ENCODE measurements at places on chromosomes 3 and 15.
A peak's percentile ranks its signal among the peaks of the same experiment; 100 is the strongest.

DNA sequence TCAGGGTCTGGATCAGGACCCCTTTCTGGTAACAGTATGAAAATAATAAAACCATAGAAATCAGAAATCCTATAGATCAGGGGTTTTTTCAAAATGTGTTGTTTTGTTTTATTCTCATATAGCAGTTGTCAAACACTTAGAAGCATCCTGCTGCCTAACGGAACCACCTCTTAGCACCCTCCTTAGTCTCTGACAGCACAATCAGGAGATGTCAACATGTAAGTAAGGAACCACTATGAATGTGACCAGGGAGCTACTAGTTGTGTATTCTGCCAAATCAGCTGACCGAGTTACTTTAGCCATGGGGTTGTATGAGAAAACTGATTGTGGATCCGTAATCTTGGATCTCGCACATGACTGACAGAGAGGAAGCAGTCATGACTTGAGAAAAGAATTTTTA, 22.2 kb downstream of the CCDC39 start:
- DNase-seq = no peak

- DNase-seq = peak; percentile 28
Observed at GRCh38 chr3:54846119-54846518, 81.7 kb downstream of the LRTM1 start.

- no peak for DNase-seq
Observed at GRCh38 chr3:72299823-72300222, 514.9 kb upstream of the PROK2 start.

- DNase-seq = no peak
Observed at GRCh38 chr3:30259730-30260129, 346.7 kb upstream of the TGFBR2 start.

- no peak for DNase-seq
Observed at GRCh38 chr3:136664771-136665170, 87.4 kb downstream of the STAG1 start.

DNA sequence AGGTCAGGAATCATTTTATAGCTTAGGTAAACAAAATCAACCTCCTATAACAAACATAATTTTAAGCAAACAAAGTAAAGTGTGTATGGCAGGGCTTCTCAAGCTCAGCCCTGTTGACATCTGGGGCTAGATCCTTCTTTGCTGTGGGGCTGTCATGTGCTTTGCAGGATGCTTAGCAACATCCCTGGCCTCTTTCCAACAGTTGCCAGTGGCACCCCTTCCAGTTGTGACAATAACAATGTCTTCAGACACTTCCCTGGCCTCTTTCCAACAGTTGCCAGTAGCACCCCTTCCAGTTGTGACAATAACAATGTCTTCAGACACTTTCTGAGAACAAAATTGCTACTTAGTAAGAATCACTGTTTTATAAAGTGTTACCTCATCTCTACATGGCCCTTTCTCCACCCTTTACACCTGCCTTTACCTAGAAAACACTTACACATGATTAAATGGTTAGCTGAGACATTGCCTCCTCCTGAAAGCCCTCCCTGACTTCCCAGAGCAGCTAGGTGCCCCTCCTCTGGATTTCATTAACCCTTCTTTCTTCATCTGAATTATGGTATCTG, 194.0 kb upstream of the LMCD1 start:
- no peak for DNase-seq

- no peak for DNase-seq
Observed at GRCh38 chr3:194483850-194484249, 3.0 kb downstream of the ATP13A3 start.

DNA sequence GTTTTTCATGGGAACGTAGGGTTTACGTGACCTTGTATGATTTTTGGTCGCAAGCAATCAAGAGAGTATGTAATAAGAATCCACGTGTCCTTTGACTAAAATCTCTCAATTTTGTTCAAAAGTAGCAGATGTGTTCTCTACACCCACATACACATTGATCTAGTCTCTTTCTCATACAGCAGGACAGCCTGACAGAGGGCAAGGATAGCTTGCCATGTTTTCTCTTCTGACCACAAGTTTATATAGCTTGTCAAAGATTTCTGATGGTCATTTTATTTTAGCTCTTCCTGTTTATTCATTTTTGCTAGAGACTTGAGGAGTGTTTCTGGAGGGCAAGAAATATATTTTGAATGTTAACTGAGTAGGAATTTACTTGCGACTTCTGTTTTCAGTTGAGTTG, 570.2 kb upstream of the ALCAM start:
- no peak for DNase-seq

- no peak for DNase-seq
Observed at GRCh38 chr3:126205717-126206655, 25.6 kb upstream of the ALDH1L1 start.

- DNase-seq = no peak
Observed at GRCh38 chr3:161372321-161373260, 1.3 kb upstream of the SPTSSB start.

DNA sequence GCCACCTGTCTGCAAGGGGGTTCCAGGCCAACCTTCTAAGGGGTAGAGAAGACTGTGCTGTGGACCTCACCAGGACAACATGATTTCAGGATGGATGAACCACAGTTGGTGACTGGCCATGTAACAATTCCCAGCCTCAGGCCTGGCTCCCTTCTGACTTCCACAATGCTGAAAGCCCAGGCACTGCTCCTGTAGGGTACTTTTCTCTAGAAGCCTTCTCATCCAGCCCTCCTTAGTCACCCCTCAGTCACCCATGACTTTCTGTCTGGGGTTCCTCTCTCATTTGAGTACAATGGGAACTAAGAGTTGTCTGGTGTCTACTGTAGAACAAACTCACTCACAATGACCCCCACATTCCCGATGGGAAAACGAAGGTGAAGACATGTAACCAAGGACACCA, 8.6 kb downstream of the ALS2CL start:
- DNase-seq = no peak

DNA sequence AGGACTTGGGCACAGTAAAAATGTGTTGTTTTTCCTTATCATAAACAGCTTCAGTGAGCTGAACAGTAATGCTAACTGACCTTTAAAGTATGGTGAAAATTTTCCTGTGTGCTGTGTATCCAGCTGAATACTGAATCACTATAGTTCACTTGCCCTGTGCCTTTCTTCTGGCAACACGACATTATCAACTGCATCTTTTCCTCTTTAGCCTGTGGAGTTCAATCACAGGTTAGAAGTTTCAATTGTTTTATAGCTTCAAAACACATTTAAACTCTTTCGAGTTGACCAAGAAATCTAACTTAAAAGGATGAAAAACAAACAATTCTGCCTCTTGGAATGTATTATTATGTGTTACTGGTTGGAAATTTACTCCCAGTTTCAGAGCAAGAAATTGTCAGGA, 1120.7 kb upstream of the ALCAM start:
- no peak for DNase-seq

GRCh38 chr3:179972881-179973423, 63.8 kb downstream of the PEX5L start:
- no peak for DNase-seq

- DNase-seq = no peak
Observed at GRCh38 chr15:78102741-78103140, 10.4 kb downstream of the SH2D7 start.

DNA sequence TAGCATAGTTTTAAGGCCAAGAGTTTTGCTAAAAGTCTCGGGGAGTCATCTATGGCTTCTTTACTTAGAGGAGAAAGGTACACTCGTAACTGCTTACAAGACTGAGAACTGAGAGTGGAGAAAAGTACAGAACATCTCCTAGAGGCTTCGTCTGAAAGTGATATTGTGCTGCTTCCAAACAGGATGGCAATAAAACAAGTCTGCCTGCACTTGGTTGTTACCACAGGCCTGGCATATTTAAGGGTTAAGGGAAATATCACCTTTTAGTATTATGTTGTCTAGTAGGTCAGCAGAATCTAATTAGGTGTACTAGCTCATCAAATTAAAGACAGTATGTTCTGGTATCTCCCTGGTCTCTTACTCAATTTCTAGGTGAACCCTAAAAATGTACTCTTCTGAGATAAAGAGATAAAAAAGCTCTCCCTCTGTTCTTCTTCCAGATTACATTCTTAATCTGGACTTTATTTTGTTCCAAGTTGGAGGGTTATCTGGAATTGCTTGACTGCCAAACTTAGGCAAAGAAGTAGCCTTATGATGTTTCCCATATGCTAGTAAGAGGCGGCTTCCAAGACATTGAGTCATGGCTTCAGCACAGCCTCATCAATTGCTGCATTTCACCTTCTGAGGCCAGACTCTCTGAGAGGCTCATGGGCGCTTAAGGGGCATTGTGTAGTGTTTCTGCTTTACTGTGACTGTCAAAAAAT, 181.3 kb downstream of the LSAMP start:
- no peak for DNase-seq

DNA sequence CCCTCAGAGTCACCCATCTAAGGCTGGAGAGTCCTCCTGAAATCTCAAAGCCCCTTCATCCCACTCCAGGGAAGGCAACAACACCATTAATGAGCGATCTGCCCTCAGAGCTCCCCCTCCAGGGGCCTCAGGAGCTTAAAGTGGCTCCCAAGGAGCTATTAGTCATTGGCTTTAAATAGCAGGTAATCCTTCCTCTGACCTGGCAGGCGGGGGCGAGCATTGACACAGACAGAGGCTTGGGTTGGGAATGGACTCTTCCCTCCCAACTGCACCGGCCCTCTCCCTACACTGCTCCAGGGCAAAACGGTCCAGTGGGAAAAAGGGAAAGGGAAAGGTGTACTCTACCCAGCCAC, 1.4 kb downstream of the MFGE8 start:
- DNase-seq = no peak

GRCh38 chr3:126607214-126607908, 47.6 kb downstream of the TXNRD3 start:
- no peak for DNase-seq

GRCh38 chr15:85139391-85139790, 157.7 kb downstream of the PDE8A start:
- no peak for DNase-seq

- no peak for DNase-seq
Observed at GRCh38 chr3:21533002-21533401, 218.0 kb downstream of the ZNF385D start.

DNA sequence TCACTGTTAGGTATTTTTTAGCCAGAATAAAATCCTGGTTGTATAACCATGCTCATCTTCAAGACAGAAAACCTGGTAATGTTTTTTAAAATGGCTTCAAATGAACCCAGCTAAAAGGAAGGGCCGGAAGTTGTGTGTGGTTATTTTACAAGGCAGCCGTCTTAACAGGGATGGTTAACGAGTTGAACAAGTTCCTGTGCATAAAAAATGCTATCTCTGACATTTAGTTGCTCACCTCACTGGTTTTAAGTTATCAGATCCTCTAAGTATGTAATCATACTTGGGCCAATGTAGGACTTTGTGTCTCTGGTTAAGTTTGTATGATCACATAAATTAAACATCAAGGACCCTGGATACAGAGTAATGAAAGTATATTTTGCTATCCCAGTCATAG, 2.1 kb downstream of the ATP11B start:
- DNase-seq = no peak

- DNase-seq = no peak
Observed at GRCh38 chr3:51441282-51442030, 50.4 kb downstream of the RBM15B start.

GRCh38 chr3:173055228-173055933, 85.7 kb downstream of the SPATA16 start:
- DNase-seq = no peak

DNA sequence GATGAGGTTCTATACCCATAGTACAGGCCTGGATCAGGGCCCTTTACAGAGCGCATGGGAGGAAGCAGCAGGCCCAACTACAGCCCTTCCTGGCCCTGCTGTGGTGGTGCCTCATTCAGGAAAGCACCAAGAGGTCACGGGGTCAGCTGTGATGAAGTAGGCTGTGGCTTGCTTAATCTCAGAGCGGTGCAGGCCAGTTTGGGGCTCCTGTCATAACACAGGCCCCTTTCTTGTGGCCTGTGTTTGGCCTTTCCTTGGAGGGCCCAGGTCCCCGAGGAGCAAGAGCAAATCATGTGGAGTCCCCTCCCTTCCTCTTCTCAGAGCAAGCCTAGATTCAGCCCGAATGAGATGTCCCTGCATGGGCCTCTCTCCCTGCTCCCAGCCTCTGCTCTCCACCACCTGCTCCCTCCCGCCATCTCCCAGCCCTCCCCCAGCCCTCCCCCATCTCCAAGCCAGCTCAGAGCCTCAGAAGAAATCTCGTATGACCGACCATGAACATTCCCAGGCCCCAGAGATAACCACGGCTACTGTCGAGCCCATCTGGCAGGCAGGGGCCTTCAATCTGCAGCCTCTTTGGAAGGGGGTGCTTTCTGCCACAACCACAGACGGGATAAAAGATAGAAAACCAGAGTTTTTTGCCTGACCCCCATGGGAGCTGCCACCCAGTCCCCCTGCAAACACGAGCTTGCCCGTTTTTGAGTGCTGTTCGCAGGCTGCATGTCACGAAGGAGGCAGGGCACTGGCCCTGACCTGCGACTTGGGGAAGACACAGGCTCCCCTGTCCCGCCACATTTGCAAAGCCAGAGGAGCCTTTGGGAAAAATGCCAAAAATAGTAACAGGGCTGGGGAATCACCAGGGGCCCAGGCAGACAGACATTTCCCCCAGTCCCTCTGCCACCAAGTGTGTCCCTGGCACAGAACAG, 32.3 kb upstream of the DUSP7 start:
- DNase-seq = no peak

GRCh38 chr3:94654096-94654495, 591.2 kb downstream of the NSUN3 start:
- no peak for DNase-seq

GRCh38 chr15:38344351-38344750, 91.7 kb downstream of the SPRED1 start:
- no peak for DNase-seq

DNA sequence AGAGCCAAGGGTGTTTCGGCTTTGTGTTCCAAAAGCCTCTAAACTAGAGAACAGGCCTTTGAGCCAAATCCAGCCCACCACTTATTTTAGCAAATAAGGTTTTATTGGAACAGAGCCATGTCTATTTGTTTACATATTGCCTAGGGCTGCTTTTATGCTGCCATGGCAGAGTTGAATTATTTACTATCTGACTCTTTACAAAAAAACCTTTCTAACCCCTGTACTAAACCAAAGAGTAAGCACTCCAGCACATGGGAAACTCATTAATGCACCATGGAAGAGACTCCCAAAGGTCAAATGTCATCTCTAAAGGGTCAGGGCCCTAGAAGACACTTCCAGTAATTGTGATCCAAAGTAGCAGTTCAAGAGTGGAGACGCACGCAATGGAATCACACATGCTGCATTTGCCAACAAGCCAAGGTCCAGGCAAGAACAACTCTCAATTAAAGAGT, 22.3 kb downstream of the OSBPL10 start:
- DNase-seq = no peak

GRCh38 chr15:51688863-51689262, 7.6 kb downstream of the SCG3 start:
- no peak for DNase-seq
